ENCODE measurements at places on chromosomes 3 and 15.

DNA sequence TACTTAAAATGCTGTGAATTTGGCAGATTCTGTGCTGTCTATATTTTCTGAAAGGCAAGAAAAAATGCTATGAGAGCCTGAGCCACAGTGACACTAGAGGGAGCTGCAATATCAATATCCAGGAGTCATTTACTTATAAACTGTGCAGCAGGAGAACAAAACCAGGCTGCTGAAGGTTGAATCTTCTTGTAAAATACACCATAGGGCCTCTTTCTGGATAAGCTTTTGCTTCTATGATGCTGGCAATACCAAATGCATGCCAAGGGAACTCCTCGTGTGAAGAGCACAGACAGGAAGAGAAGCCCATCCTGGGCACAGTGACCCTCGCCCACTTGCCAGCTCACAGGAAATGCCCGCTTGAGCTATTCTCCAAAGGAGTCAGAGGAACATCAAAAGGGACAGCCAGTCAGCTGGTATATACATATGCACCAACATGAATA lies 48.0 kb upstream of the TSPAN3 start:
- peak; percentile 87 for DNase-seq

GRCh38 chr3:122085673-122086072 lies 30.5 kb downstream of the CD86 start:
- DNase-seq = no peak

DNA sequence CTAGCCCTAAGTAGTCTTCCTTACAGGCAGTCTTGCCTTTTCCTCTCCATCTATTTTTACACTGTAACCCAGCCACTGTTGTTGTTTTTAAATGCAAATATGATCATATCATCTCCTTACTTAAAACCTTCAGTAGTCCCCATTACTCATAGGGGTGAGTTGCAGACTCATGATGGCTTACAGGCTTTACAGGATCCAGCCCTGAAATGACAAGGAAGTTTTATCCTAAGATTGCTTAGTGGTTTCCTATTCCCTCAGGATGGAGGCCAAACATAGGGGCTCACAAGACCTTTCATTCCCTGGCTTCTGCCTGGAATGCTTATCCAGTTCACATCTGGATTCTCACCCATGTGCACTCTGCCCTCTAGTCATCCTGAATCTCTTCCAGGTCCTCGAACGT lies 27.7 kb upstream of the PCOLCE2 start:
- DNase-seq = no peak

GRCh38 chr15:82044373-82045178 lies 1.2 kb downstream of the MEX3B start:
- peak; percentile 31 for DNase-seq

GRCh38 chr3:66809595-66809958 lies 188.5 kb upstream of the KBTBD8 start:
- no peak for DNase-seq

DNA sequence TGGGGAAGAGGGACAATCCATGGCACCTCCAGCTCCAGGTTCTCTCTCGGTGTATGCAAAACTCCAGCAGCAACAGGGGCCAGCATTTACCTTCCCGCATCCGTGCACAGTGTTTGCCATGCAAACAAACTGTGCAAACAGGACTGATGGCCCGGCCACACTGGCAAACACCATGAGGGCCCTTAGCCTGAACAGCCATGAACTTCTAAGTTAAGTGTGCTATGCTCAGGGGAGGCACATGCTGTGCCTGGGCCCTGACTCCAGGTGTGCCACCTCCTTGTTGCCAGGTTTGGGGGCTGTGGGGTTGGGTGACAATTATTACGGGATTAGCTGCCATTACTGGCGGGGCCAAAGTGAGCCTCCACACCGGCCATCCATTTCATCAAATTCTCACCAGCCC lies 57.5 kb downstream of the CACNA2D2 start:
- DNase-seq = no peak

DNA sequence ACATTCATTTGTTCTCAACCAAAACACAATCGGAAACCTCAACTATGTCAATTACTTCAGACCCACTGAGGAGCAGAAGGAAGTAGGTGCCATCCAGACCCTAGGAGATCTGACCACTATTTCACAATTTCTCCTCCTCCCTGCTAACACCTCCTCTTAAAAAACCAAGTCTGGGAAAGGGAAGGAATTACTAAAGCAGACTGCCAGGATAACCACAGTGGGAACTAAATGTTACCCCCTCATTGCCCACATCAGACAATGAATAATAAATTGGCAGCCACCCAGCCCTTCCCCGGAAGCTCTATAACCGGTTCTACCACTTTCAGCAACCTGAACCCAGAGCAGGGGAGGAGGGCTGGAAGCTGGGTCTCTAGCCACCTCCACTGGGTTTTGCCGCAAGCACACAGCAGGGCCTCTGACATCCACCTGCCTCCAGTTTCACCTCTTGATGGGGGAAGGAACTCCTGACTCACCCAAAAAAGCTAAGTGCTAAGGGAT lies 17.6 kb downstream of the C15orf62 start:
- peak; percentile 31 for DNase-seq

DNA sequence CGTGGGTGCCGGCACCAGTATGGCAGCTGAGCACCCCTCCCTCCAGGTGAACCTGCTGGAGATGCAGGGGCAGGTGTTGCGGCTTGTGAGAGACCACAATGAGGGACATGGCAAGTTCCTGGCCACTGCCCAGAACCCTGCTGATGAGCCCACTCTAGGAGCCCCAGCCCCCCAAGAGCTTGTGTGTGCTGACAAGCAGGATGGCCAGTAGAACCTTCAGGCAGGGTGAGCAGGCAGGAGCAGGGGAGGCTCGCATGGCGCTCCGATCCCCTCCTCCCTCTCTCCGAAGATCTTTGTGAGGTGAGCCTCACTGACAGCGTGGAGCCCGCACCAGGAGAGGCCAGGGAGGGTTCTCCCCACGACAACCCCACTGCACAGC lies 29.8 kb downstream of the NGRN start:
- no peak for DNase-seq

DNA sequence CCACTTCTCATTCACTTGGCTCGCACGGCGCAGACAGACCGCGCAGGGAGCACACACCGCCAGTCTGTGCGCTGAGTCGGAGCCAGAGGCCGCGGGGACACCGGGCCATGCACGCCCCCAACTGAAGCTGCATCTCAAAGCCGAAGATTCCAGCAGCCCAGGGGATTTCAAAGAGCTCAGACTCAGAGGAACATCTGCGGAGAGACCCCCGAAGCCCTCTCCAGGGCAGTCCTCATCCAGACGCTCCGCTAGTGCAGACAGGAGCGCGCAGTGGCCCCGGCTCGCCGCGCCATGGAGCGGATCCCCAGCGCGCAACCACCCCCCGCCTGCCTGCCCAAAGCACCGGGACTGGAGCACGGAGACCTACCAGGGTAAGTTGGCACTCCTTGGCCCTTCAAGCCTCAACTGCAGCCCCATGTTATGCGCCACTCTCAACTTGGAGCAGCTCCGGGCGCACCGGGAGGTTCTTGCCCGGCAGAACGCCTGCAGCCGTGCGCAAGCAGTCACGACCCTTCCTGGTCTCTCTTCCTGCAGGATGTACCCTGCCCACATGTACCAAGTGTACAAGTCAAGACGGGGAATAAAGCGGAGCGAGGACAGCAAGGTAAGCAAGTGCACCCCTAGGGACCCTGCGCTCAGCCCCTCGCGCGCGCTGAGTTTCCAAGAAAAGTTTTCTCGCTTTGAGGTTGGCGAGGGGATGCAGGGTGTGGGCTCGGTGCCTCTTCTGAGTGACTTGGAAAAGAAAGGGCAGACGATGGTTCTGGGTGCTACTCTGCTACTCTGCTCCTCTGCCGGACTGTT lies at the start of gene BHLHE40:
Gene BHLHE40 (plus strand): TSS at position 10 of the 801 bp plus-strand sequence. CDS start 282 bp downstream, at position 292.
- peak; percentile 42 for DNase-seq

DNA sequence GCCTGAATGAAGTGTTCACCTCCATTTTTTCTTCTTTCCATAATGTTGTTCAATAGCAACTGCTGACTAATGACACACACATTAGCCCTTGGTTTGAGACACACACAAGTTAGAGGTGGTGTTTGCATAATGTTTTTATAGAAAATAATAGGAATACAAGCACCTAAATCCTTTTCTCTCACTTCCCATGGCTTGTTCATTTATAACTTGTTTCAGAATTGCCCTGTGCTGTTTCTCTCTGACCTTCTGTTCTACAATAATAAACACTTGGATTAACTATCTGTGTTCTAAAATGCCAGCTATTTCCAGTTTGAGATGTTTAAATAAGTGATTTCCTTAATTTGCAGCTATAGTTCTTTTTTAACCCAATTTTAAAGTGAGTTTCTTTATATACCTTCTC lies 525.1 kb upstream of the ROBO2 start:
- no peak for DNase-seq

DNA sequence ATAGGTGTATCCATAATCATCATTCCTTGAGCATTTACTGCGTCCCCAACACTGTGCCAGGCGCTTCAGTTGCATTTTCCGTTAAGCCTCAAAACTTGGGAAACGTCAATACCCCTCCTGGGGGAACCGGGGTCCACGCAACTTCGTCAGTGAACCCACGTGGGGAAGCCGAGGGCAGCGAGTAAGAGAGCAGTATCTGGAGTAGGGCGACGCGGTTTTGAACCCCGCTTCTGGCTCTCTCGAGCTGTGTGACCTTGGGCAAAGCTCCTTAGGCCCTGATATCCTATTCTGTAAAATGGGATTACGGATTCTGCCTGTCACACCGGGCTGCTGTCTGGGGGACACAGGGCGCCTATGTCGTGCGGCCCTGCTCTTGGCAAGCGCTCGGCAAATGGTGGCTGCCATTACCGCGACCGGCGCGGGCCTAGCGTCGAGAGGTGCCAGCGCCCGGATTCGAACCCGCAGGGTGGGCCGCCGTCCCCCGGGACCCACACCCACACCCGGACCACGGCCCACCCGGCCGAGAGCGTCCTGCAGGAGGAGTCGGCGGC lies 590 bp downstream of the POLG start:
- peak; percentile 25 for DNase-seq

DNA sequence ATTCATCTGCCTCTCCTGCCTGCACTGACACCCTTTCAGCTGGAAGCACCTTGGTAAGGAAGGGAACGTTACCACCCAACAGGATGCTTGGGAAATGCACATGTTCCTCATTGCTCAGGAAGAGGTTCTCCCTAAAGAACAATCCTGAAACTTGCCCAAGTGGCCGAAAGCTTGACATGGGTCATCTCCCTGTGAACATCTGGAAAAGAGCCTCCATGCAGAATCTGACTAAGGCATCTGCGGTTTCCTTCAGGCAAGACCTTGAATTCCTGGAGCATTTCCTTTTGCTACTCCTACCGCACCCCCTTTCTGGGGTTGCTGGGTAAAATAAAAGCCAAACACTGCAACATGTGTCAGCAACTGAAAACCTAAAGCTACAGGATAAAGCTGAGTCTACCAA lies 68.7 kb upstream of the SNRK start:
- DNase-seq = no peak

- no peak for DNase-seq
These were observed 26.8 kb downstream of the CAPN3 start for GRCh38 chr15:42385980-42386700.

DNA sequence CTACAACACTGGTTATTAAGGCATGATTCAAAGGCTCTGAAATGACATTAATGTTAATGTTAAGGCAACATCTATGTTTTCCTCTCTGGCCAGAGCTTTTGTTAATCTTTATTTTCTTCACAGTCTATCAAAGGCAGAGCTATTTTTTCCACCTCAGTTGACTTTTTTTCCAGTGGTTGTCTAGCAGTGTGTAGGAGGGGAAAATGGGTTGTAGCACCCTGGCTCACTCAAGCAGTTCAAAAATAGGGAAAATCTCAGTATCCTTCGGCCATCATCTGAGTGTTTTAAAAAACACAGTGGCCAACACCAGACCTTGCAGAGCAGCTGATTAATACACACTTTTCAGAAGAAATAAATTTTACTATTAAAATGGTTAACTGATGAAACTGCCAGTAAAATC lies 21.4 kb downstream of the CBLB start:
- no peak for DNase-seq

DNA sequence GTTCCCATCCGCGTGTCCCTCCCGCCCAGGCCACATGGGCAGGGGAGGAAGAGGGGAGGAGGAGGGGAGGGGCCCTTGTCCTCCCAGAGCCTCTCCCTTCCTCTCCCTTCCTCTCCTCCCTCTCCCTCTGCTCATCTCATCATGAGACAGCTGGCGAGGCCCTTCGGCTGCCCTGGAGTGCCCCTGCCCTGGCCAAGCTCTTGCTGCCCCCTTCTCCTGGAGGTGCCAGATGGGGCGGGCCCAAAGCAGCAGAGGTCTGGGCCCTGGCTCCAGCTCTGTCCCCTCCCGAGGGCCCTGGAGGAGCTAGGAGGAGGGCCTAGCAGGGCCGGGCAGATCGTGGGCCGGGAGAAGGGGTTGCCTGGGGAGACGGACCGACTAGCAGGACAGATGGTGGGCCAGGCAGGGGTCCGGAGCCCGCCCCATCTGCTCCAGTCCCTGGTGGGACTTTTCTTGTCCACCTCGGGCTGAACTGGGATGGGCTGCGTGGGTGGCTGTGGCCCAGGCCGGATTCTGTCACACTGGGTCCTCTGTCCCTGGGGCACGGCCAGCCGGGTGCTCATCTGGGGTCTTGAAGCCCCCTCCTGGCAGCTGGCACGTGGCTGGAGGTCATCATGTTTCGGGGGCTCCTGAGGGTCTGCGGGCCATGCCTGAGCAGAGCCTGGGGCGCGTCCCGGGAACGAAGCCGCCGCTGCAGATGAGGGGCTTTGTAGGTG lies 183.4 kb downstream of the GOLGA6L6 start:
- peak; percentile 89 for DNase-seq

GRCh38 chr3:140062461-140062860 lies 127.5 kb downstream of the CLSTN2 start:
- no peak for DNase-seq

GRCh38 chr3:173140986-173141385 lies at the start of gene SPATA16:
SPATA16 (minus strand) TSS chr3:173141235; CDS start chr3:173117731, 23,504 bp downstream.
- no peak for DNase-seq

DNA sequence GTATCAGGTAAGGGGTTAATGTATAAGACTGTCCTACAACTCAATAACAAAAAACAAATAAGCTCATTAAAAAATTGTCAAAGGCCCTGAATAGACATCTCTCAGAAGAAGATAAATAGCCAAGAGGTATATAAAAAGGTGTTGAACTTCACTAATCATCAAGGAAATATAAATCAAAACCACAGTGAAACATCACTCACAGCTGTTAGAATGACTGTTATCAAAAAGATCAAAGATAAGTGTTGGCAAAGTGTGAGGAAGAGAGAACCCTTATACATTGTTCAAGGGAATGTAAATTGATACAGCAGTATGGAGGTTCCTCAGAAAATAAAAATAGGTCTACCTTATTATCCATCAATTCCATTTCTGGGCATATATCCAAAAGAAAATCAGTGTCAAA lies 95.5 kb downstream of the FILIP1L start:
- no peak for DNase-seq

DNA sequence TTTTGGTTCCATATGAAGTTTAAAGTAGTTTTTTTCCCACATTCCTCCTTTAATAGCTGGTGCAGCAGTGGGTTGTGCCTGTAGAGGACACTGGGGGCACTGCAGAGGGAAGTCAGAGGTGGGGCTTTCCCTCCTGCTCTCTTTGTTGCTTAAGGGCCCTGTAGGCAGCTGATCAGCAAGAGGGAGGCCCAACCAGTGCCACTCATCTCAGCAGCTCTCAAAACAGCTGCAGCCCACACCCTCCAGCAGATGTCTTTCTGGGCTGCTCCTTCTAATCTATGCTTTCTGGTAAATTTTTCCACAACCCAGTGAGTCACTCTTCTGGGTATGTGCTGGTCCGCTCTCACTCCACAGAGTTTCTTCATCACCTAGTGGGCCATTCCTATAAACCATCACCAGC lies 263.8 kb downstream of the FEZF2 start:
- DNase-seq = no peak

- DNase-seq = peak; percentile 91
These were observed 22.9 kb downstream of the PDIA5 start for GRCh38 chr3:123089611-123090331.

GRCh38 chr3:85737846-85738245 lies 779.1 kb downstream of the CADM2 start:
- no peak for DNase-seq

GRCh38 chr3:79534727-79535126 lies 233.1 kb downstream of the ROBO1 start:
- no peak for DNase-seq
